Right kidney (tissue), 9 donors: ENCODE measurements at places on chromosomes 4 and X.

DNA sequence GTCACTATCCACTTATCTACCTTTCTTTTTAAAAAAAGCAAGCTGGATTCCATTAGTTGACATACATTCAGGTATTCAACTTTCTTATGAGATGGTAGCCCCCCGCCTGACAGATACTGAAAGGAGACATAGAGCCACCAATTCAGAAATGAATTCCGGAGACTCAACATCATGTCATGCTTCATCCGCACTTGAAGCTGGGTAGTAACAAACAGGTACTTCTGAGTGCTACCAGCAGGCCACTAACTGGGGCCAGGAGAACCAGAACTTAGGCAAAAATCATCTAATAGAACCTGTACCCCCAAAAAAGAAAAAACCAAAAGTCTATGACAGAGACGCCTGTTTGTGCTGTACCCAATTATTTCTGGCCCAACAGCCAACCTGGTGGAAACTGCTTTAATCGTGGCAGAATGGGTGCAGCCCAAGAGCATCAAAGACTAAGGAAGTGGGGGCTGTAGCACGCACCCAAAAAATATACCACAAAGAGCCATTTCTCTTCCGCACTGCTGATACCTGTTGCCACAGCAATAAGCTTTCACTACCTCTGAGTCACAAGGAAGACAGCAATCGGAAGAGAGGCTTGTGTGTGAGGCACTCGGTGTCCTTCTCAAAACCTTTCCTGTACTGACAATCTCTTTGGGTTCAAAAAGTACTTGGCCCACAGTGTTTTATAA is 84.8 kb downstream of the AFAP1 start:
- no peak for DNase-seq

DNA sequence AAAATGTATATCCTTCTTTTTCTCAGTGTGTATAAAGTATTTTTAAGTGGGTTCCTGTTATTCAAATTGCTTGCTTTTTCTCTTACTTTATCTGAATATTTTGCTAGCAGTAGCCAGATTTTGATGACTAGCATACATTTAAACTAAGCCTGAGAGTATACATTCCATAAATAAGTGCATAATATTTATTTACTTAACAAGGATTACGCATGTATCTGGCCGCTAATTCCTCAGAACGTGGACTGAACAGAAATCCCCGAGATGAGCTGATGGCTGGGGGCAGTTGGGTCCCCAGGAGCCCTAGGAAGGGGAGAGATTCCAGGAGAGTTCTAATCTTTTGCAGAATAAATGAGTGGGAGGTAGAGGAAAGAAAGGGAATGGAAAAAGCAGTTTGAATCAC is 91.0 kb downstream of the PHOX2B start:
- no peak for DNase-seq

GRCh38 chrX:154059231-154059630 is 38.3 kb downstream of the MECP2 start:
- no peak for DNase-seq

GRCh38 chr4:98343626-98344025 is 82.4 kb downstream of the RAP1GDS1 start:
- DNase-seq = no peak

DNA sequence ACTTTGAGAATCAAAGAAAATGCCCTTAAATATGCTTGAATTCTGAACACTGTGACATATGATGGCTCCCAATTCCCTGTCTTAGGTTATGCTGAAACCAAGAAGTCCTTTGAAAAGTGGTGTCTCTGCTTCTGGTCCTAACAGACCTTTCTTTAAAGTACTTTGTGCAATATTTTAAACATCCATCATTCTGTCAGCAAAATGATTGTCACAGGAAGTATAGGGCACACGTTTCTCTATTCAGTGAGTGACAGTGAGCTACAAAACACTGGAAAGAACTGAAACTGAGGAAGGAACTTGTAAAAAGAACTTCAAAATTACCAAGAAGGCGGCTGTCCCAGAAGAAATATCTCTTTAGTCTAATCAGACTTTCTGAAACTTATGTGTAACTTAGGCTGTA is 12.2 kb upstream of the NUP54 start:
- no peak for DNase-seq

DNA sequence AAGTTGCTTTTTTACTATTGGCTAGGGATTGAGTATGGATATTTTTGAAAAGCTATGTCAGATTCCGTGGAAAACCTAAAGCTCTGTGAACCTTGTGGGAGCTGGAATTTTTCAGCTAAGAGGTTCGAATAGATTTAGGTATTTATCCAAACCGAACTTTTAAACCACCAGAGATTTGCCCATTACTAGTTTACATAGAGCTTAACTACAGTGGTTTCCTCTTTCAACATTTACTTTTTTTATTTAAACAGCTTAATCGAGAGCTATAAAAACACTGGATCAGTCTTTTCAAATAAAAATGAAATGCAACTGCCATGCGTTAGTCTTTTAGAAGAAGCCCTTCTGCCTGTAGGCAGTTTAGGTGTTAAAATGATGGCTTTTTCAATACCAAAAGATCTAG is 377.0 kb downstream of the RPA4 start:
- DNase-seq = no peak
